ENCODE measurements at places on chromosomes 4 and X.

DNA sequence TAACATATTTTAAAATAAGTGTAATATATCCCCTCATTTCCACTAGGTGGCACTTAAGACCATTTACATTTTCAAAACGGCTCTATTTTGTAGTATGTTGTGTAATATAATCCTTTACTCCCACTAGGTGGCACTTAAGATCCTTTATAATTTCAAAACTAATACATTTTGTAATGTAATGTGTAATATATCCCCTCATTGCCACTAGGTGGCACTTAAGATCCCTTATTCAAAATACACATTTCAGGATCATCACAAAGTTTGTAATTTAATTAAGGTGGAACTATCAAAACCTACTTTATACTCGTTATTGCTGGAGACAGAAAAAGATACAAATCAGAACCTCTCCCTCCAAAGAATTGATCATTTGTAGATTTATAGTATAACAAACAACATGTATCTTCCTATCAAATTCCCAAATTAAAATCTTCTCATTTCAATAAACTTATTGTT, 132.5 kb downstream of the ARHGAP6 start:
- ATAC-seq, result peak; percentile 96

- ATAC-seq, result no peak
Observed at GRCh38 chr4:42396361-42396751, 932 bp upstream of the SHISA3 start.

GRCh38 chr4:88759895-88760290, 62.3 kb upstream of the NAP1L5 start:
- ATAC-seq, result 0 out of 3 replicates have a peak, but pooled peaks have one; percentile 18

DNA sequence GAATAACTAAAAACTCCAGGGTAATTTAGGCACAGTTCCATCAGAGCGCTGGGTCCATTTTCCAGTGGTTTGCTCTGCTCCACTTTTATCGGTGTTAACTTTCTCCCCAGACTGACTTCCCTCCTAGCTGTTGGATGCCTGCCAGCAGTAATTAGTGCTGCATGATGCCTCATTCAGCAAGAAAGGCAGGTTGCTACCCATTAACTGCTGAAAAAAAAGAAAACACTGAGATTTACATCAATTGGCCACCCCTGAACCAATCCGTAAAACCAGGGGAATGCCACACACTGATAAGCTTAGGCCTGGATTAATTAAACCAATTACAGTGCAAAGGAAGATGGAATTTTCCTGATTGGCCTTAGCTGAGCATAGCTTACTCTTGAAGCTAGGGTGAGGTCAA, 182.4 kb upstream of the CXXC4 start:
- no peak for ATAC-seq

DNA sequence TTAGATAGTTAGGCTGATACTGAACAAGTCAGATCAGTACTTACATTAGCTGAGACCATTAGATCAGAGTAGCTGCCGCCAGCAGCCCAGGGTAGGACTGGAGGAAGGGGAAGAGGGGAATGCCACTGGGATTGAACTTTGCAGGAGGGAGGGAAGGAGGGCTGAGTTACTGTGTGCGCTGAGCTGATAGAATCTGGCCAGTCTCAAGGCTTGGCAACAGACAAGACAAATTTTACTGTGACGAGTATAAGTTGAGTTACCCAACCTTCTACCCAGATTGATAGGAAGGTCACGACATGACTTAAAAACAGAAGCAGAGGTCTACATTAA, 372.1 kb downstream of the OPHN1 start:
- peak; percentile 45 for ATAC-seq

GRCh38 chr4:80010316-80010715, 62.7 kb downstream of the ANTXR2 start:
- ATAC-seq, result no peak

- no peak for ATAC-seq
Observed at GRCh38 chrX:135420831-135421230, 913 bp upstream of the SMIM10L2A start.

DNA sequence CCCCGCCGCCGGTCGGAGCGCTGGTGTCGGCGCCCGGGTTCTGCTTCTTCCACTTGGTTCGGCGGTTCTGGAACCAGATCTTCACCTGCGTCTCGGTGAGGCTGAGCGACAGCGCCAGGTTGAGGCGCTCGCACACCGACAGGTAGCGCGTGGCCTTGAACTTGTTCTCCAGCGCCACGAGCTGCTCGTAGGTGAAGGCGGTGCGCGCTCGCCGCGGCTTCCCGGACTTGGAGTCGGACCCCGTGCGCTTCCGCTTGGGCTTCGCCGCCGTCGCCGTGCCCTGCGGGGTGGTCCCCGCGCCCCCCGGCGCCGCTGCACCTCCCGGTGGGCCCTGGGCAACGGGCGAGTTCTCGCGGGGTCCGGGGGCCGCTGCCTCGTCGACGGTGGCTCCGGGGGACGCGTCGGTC, 3.1 kb downstream of the NKX1-1 start:
- ATAC-seq, result no peak

- no peak for ATAC-seq
Observed at GRCh38 chrX:65598559-65599147, 64.1 kb upstream of the LAS1L start.

DNA sequence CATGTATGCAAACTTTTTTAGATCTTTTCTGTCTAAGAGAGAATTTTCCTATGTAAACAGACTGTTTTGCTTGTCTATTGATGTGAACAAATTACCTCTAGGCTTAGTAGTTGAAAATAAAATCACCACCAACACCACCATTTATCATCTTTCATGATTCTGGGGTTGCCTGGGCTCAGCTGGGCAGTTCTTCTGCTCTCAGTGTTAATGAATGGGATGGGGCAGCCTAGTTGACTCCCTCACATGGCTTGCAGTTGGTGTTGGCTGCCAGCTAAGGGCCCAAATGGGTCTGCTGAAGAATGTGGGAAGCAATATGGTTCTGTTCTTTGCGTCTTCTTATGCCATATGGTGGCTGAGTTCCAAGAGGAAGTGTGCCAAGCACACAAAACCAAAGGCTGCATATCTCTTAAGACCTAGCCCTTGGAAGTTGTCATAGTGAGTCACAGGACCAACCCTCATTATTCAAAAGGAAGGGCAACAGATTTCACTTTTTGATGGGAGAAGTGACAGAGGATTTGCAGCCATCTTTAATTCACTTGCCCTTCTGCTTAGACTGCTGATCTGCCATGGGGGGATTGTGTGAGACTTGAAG, 17.9 kb downstream of the REELD1 start:
- no peak for ATAC-seq
